NCI-H1048 (cell line): ENCODE measurements at places on chromosomes 1 and 21.

DNA sequence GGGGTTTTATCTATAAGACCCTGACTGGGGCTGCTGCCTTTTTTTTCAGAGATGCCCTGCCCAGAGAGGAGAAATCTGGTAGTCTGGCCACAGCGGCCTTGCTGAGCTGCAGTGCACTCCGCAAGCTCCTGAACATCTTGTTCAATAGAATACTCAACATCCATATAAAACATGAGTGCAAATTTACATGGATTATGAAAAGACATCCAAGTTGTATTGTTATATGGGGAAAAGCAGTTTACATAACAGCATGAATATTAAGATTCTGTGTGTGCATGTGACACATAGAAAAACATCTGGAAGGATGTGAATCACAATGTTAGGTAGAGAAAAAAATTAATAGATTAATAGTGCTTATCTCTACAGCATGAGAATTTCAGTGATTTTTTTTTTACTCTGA lies 16.4 kb downstream of the COG2 start:
- DNase-seq: no peak

DNA sequence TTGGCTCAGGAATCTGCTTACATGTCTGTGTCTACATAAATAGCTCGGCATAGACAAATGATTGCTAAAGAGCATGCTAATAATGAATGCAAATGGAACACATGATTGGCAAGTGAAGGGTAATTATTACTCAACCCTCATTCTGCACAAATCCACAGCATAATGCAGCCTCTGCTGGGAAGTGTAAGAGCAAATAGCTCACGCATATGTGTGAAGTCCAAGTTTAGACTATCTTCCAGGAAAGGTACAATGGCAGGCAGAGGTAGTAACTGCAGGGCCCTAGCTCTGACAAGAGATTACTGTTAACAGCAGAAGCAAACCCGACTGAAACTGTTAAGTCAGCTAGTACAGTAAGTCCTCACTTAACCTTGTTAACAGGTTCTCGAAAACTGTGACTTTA lies 7.0 kb upstream of the IL6R start:
- DNase-seq: no peak

DNA sequence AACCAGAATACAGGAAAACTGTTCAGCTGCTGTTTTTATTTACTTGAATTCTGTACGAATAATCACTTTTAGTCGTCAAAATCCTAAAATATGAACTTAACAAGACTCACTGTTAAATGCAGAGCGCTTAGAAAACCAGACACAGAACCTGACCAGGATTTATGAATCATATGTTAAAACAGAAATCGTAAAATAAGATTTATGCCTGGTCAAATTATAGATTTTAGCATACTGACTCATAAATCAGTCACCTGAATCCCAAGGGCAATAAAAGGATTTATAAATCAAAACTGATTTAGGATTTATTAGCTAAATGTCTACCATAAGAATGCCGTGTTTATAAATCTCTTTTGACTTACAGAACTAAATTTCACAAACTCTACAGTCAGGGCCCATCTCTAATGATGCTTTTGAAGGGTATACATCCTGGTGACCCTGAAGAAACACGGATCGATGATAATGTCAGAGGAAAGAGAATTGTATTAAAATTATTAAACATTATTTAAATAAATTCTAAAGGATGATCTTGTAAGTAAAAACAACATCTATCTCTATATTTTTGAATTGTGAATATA lies 28.8 kb downstream of the CYYR1 start:
- DNase-seq: no peak

- DNase-seq: no peak
Measured at GRCh38 chr1:198640174-198640573, 1.3 kb downstream of the PTPRC start.

- no peak for DNase-seq
Measured at GRCh38 chr1:40903106-40903505, 40.9 kb upstream of the CITED4 start.
